ENCODE measurements at places on chromosomes 12 and 14. TPM values are rescaled to one million over a fixed set of nuclear protein-coding genes. Genes with fewer than 3 reads are reported as not detected.

MDGA2 gene
- total RNA-seq, result not detected

GALNT9 gene
- 4.3 TPM for total RNA-seq

- DNase-seq, result peak; percentile 51
- H3K27me3 ChIP-seq, result no peaks in the 10 kb centered on the region
- no peaks in the 10 kb centered on the region for H3K4me1 ChIP-seq
- H3K36me3 ChIP-seq, result no peaks in the 10 kb centered on the region
Measured at GRCh38 chr12:64029013-64029857, 184.7 kb downstream of the SRGAP1 start.

- no peak for DNase-seq
- H3K4me1 ChIP-seq, result no peaks in the 10 kb centered on the region
- H3K36me3 ChIP-seq, result no peaks in the 10 kb centered on the region
- no peak overlapping the region for H3K4me3 ChIP-seq
- no peak overlapping the region for H3K27ac ChIP-seq
Measured at GRCh38 chr14:50475460-50475859, 56.9 kb downstream of the MAP4K5 start.

DNA sequence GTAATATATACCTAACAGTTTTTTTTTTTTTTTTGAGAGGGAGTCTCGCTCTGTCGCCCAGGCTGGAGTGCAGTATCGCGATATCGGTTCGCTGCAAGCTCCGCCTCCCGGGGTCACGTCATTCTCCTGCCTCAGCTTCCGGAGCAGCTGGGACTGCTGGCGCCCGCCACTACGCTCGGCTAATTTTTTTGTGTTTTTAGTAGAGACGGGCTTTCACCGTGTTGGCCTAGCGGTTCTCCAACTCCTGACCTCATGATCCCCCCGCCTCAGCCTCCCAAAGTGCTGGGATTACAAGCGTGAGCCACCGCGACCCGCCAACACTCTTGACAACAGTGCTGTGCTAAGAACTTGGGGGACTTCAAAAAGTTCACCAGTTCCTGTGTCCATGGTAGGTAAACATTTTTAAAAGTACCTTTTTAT, 63.5 kb downstream of the FOXG1 start:
- H3K36me3 ChIP-seq, result no peaks in the 10 kb centered on the region
- no peak overlapping the region for H3K27ac ChIP-seq
- H3K27me3 ChIP-seq, result no peaks in the 10 kb centered on the region
- no peak overlapping the region for H3K4me3 ChIP-seq
- no peaks in the 10 kb centered on the region for H3K4me1 ChIP-seq

PLEKHD1 gene
- 0.24 TPM for total RNA-seq

DNA sequence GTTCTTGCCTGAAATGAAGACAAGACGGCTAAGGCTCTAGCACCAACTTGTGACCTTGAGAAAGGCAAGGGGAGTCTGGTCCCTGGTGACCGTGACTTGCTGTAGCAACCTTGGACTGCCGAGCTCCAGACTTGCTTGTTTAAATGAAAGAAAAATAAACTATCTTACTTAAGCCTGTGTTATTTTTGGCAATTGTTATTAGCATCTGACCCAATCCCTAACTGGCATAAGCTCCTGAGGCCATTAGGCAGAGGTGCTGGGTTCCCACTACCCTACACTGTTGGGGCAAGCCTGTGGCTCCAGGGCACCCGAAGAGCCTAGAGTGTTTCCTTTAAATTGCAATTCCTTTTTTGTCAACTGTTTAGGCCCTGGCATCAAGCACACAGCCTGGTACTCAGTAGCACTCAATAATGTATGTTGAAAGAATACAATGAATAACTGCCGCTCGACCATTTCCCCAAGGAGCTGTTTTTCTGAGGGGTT, 106.9 kb upstream of the HIF1A start:
- H3K4me3 ChIP-seq, result no peak overlapping the region
- no peaks in the 10 kb centered on the region for H3K4me1 ChIP-seq
- H3K36me3 ChIP-seq, result no peaks in the 10 kb centered on the region
- no peak overlapping the region for H3K27ac ChIP-seq

- no peak overlapping the region for H3K27ac ChIP-seq
- no peaks in the 10 kb centered on the region for H3K4me1 ChIP-seq
- H3K4me3 ChIP-seq, result no peak overlapping the region
- H3K27me3 ChIP-seq, result no peaks in the 10 kb centered on the region
- DNase-seq, result no peak
- H3K36me3 ChIP-seq, result no peaks in the 10 kb centered on the region
Measured at GRCh38 chr12:80234667-80235066, 135.3 kb downstream of the OTOGL start.

SLC6A15 gene
- 6.2 TPM for total RNA-seq

DNA sequence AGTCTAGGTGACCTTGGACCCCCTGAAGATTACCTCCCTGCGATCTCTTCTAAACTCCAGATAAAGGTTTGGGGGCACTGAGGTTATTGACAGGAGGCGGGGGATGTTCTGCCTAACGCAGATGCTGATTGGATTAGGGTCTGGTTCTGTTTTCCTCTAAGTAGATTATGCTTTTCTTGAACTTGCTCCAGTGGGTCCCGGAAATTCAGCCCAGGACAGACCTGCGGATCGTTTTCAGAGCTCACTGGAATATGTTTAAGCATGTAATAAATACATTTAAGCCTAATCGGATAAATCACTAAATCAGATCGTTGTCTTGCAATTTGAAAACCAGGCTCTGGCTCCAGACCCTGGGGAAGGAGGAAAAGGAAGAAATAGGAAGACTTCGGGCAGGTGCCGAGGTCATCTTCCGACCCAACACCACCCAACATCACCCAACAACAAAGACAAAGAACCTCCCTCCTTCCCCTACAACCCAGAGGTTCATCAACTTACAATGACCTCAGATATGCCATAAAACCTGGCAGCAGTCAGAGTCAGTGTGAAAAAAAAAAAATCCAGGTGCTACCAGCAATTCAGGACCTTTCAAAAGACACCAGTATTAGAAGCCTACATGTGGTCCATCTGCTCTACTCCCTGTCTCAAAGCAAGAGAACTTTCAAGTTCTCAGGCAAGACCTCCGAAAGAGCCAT, 148.4 kb downstream of the KSR2 start:
- H3K4me3 ChIP-seq, result no peak overlapping the region
- no peaks in the 10 kb centered on the region for H3K27me3 ChIP-seq
- no peaks in the 10 kb centered on the region for H3K4me1 ChIP-seq
- DNase-seq, result no peak

CCDC38 gene
- 0.49 TPM for total RNA-seq

RSRC2 gene
- 77.0 TPM for total RNA-seq

DNA sequence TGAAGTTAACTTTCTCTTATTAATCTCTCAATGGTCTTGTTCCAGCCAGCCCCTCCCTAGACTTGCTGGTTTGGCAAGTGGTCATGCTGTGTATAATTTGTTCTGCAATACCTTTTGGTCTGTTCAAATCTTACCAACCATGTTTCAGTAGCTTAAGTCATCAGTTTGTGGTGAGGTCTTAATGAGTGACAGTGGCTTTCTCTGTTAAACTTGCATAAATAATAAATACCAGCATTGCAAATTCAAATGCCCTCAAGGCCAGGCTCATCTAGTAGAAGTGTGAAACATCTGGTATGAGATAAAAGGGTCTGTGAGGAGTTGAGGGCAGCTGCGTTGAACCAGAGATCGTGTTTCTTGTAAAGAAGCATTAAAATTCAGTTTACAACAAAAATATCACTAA, 319.5 kb downstream of the TMEM117 start:
- DNase-seq, result no peak
- no peaks in the 10 kb centered on the region for H3K4me1 ChIP-seq
- no peak overlapping the region for H3K27ac ChIP-seq

GRCh38 chr12:76441016-76441415, 92.8 kb upstream of the BBS10 start:
- H3K27me3 ChIP-seq, result no peaks in the 10 kb centered on the region
- H3K4me1 ChIP-seq, result peaks cover 7% of the 10 kb centered on the region
- no peak overlapping the region for H3K27ac ChIP-seq
- DNase-seq, result no peak
- no peaks in the 10 kb centered on the region for H3K36me3 ChIP-seq

DNA sequence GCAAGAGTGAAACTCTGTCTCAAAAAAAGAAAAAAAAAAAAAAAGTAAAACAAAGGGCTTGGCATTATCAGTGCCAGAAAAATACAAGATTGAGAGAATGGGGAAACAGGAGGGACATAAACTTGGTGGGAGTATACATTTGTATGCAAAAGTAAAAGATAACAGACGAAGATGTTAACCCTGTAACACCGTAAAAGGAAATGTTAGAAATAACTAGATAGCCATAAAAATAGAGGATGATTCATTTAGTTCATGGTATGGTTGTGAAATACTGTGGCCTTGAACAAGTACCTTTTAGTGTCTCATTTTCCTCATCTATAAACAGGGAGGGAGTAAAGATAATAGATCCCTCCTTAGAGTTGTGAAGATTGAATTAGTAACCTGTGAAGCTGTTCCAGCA, 33.3 kb downstream of the ATP2A2 start:
- H3K36me3 ChIP-seq, result no peaks in the 10 kb centered on the region
- DNase-seq, result no peak
- H3K4me1 ChIP-seq, result peaks cover 10% of the 10 kb centered on the region
- H3K27me3 ChIP-seq, result no peaks in the 10 kb centered on the region
- H3K27ac ChIP-seq, result peak overlapping the region; percentile 51

- H3K36me3 ChIP-seq, result no peaks in the 10 kb centered on the region
- H3K4me3 ChIP-seq, result no peak overlapping the region
- DNase-seq, result no peak
Measured at GRCh38 chr12:11669348-11669747, 19.9 kb downstream of the ETV6 start.

KERA gene
- not detected for total RNA-seq

DNA sequence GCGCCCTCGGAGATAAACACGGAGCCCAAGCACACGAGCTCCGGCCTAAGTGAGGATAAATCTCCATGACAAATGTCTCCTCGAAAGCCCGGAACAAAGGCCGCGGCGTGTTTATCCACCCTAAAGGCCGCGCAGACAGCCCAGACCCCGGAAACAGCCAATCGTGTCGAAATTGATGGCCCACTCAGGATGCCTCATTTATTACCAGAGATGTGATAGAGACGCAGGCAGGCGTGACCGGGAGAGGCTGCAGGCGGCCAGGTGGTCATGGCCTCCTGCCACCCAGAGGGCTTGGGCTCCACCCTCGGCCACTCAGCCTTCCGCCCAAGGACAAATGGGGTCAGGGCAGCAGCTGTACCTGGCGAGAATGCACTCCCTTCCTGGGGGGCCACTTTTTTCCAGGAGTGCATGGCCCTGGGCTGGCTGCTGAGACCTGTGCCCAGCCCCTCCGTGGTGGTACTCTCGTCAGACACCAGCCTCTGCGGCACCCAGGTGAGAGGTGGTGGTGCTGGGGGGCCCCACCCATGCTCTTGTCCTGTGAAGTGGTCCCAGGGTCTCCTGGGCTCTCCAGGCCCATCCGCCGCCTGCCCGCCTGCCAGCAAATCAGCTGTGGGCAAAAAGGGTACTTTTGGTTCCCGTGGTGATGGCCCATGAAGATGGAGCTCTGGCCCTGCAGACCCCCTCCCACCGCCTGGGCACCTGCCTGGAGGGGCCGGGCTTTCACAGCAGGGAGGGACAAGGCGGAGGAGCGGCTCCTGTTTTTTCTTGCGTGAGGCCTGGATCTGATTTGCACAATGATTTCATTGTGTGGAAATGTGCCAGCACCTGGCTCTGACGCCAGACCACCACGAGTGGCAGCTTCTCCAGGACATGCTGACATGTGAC, 211.5 kb upstream of the C14orf180 start:
- no peak for DNase-seq
- H3K36me3 ChIP-seq, result no peaks in the 10 kb centered on the region
- H3K27ac ChIP-seq, result no peak overlapping the region
- no peak overlapping the region for H3K4me3 ChIP-seq
- no peaks in the 10 kb centered on the region for H3K27me3 ChIP-seq
- no peaks in the 10 kb centered on the region for H3K4me1 ChIP-seq

DNA sequence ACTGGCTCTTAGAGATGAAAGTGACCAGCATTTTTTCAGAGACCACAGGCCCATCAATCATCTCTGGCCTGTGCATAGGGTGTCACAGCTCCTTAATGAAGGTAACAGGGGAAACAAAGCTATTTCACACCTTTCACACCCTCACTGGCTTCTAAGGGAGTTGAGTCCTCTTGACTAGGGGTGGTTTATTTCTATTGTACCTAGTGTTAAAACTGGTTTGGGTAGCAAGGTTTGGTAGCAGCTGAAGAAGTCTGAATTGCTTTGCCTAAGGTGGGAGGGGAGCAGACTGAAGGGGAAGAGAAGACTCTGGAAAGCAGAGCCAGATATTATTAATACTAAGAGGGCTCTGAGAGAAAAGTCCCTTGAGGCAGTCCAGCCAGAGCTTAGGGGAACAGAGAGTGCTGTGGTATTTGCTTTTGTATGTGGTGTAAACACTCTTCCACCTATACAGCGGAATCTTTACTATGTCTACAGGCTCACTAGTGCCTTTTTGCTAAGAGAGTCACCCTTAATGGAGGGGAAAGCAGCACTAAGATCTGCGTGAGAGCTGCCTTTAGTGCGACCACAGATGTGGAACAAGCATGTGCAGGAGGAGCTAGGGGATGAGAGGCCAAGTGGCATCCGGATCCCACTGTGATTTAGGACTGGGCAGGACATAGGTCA, 95.8 kb downstream of the STXBP6 start:
- H3K27me3 ChIP-seq, result no peaks in the 10 kb centered on the region
- H3K36me3 ChIP-seq, result no peaks in the 10 kb centered on the region
- no peak overlapping the region for H3K27ac ChIP-seq
- DNase-seq, result no peak
- H3K4me1 ChIP-seq, result no peaks in the 10 kb centered on the region

LBHD2 gene
- not detected for total RNA-seq

DNA sequence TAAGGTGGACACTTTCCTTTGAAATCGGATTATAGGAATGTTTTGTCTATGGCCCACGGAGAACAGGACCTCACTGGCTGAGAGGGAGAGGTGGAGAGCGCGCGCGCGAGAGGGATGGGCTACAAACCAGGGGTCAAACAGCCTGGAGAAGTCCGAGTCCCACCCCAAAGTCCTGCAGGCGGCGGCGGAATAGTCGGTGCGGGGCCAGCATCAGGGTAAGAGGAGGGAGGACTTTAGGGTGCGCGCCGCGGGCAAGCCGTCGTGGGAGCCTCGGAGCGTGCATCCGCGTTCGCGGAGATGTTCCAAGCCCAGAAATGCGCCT, 3.3 kb upstream of the HOXC8 start:
- H3K4me3 ChIP-seq, result no peak overlapping the region
- no peak overlapping the region for H3K27ac ChIP-seq
- peaks cover 33% of the 10 kb centered on the region for H3K27me3 ChIP-seq
- DNase-seq, result no peak
- peaks cover under 1% of the 10 kb centered on the region for H3K4me1 ChIP-seq

HOXC4 gene
- total RNA-seq, result 1.2 TPM

DNA sequence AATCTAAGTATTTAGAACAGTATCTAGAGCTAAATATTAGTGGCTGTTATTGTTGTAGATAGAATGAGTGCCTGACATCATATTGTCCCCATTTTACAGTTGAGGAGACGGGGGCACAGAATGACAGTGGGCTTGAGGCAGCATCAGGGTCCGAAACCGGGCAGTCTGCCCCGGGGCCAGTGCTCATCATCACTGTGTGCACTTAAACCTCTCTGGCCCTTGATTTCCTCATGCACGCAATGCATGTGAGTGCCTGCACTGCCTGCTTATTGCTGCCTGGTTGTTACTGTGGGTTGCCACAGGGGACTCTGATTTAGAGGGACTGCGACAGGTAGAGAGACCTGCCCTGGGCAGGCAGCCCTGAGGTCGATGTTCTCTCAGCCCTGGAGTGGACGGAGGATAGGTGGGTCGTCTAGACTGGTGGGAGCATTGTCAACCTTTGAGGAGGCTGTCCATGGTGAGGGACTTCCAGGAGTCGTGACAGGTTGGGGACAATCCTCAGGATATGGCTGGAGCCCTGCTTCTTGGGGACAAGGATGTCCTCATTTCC, 9.8 kb downstream of the ACVRL1 start:
- H3K27me3 ChIP-seq, result no peaks in the 10 kb centered on the region
- H3K27ac ChIP-seq, result no peak overlapping the region
- H3K36me3 ChIP-seq, result no peaks in the 10 kb centered on the region
- no peak overlapping the region for H3K4me3 ChIP-seq
- DNase-seq, result no peak

KRT6B gene
- total RNA-seq, result not detected

POTEM gene
- not detected for total RNA-seq

All from uterus (tissue), 4 donors.